ENCODE measurements at places on chromosomes 1 and 21.

DNA sequence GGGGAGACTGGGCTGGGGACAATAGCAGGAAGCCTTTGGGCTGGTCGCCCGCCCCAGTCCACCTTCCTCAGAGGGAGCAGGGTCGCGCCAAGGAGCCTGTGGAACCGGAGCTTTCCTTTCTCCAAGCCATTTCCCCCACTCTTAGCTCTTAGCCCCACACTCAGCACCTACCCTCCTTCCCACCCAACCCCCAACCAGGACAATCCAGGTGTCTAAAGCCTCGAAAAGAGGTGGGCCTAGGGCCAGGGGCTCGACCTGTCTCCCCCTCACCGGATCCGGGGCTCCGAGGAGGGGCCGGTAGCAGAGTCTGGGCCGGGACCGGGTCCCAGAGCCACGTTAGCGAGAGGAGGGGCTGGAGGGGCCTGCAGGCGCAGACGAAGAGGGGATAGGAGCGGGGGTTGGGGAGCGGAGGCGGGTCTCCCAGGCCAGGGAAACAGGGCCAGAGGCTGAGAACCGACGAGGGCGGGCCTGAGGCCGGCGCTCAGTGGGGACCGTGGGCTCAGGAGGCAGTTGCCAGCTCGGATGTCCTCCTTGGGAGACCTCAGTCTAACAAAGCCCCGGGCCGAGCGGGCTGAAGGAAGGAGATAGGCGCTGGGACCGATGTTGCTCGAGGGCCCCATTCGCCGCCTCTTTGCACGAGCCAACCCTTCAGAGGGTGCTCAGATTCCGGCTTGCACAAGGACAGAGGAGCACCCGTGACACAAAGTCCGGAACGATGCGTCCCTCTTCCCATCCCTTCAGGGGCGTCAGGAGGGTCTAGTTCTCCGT lies 943 bp downstream of the SEMA6C start:
- peak; percentile 42 for DNase-seq
- peaks cover 8% of the 10 kb centered on the region for H3K27me3 ChIP-seq
- H3K4me3 ChIP-seq = peak overlapping the region; percentile 97
- peak overlapping the region; percentile 95 for H3K27ac ChIP-seq

- no peak for DNase-seq
- H3K36me3 ChIP-seq = peaks cover 48% of the 10 kb centered on the region
- H3K4me1 ChIP-seq = peaks cover 32% of the 10 kb centered on the region
- no peak overlapping the region for H3K27ac ChIP-seq
- H3K27me3 ChIP-seq = peaks cover 20% of the 10 kb centered on the region
Measured at GRCh38 chr1:226643611-226644540, 95.2 kb downstream of the ITPKB start.

DNA sequence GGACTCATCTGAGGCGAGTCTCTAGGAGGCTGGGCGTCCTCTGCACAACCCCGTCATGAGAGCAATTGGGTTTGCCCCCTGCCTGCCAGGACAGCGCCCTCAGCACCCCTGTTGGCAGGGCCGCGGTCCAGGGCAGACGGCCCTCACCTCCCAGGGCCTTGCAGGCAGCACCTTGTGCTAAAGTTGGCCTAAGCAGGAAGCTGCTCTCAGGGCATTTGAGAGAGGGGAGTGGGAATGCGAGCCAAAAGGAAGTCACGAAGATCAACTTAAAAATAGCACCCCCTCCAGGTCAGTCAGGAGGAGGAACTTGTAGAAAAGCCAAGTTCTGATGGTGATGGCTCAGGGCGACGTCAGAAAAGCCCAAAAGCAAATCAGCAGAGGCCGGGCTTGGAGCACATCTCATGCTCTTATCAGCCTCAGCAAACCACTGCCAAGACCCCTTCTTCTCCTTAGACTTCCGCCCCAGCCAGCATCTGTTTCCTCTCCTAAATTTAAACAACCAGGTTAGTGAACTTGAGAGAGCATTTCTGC lies 12.6 kb upstream of the ADORA3 start:
- DNase-seq = peak; percentile 37
- peaks cover 27% of the 10 kb centered on the region for H3K4me1 ChIP-seq
- peak overlapping the region; percentile 77 for H3K27ac ChIP-seq

DNA sequence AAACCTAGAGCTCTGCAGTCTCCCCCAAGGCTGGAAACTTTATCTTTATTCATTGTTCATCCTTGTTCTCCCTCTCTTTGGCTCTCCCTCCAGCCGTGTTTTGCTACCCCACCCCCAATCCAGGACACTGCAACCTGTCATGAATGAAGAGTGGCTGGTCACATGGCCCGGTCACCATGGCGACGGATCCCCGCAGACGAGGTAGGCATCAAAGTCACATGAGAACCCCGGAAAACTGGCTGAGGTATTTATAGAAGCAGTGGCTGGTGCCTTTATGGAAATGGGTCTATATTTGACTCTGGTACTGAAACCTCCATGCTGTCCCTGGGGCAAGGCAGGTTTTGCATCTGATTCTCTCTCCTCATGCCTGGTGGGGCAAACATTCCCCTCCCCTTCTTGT lies 13.4 kb upstream of the SLC6A17 start:
- DNase-seq = peak; percentile 62
- H3K27me3 ChIP-seq = peaks cover 13% of the 10 kb centered on the region
- no peak overlapping the region for H3K4me3 ChIP-seq
- peaks cover 6% of the 10 kb centered on the region for H3K36me3 ChIP-seq
- peak overlapping the region; percentile 76 for H3K27ac ChIP-seq

- H3K4me3 ChIP-seq = no peak overlapping the region
- H3K36me3 ChIP-seq = no peaks in the 10 kb centered on the region
- no peak overlapping the region for H3K27ac ChIP-seq
- no peaks in the 10 kb centered on the region for H3K4me1 ChIP-seq
- DNase-seq = no peak
Measured at GRCh38 chr21:43277481-43278351, 108.9 kb downstream of the CRYAA start.

DNA sequence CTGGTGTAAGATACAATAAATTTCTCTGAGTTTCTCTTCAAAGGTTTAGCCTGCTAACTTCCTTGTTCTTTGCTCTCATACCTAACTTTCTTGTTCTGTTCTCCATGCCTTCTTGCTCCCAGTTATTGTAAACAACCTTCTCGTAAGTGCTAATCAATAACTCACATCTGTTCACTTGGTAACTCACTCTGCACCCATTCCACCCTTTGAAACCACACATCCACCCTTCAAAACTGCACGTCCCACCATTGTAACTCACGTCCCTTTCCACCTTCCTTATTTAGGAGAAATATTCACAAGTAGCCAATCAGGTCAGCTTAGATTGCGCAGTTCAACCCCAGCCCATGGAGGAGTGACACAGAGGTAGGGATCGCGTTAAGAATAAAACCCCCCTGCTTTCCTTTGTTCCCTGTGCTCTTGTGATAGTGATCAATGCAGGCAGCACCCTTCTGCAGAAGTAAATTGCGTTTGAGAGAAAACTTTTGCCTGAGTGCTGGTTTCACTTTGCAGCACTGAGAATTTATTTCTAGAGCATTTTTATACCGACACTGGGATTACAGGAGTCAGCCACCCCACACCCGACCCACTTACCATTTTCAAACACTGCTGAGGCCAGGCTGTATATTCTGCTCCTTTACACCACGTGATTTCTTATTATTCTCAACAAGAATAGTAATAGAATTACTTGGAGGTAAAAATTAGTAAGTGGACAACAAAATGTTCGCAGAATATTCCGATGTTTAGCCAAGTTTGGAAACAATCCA lies 789.2 kb upstream of the RGS18 start:
- H3K4me3 ChIP-seq = no peak overlapping the region
- H3K36me3 ChIP-seq = no peaks in the 10 kb centered on the region
- DNase-seq = no peak
- no peaks in the 10 kb centered on the region for H3K4me1 ChIP-seq
